ENCODE measurements at places on chromosomes 3 and 15.
A peak's percentile ranks its signal among the peaks of the same experiment; 100 is the strongest.

DNA sequence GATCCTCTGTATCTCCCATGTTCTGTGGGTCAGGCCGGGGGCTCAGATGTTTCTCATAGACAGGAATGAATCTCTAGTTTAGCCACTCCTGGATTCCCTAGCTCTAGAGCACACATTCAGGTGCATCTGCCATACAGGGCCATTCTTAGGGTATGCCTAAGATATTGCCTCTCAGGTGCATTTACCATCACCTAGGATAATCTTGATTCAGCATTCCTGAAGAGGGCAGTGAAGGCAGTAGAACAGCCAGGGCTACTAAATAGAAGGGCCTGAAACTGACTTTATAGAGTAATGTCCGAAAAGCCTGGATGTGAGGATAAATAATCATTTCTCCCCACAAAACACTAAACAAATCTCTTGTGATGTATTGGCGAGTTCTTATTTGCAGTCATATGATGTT, 882.0 kb downstream of the AGBL1 start:
- DNase-seq, result no peak

- DNase-seq, result peak; percentile 38
Measured at GRCh38 chr15:57215326-57215725, 161.0 kb upstream of the CGNL1 start.

- no peak for DNase-seq
Measured at GRCh38 chr3:56788521-56788920, 13.2 kb downstream of the ARHGEF3 start.

GRCh38 chr15:90706394-90707327, 10.5 kb upstream of the BLM start:
- no peak for DNase-seq

GRCh38 chr3:195411836-195412235, 31.0 kb downstream of the ACAP2 start:
- peak; percentile 13 for DNase-seq

- no peak for DNase-seq
Measured at GRCh38 chr15:96348112-96349027, 17.9 kb downstream of the NR2F2 start.

DNA sequence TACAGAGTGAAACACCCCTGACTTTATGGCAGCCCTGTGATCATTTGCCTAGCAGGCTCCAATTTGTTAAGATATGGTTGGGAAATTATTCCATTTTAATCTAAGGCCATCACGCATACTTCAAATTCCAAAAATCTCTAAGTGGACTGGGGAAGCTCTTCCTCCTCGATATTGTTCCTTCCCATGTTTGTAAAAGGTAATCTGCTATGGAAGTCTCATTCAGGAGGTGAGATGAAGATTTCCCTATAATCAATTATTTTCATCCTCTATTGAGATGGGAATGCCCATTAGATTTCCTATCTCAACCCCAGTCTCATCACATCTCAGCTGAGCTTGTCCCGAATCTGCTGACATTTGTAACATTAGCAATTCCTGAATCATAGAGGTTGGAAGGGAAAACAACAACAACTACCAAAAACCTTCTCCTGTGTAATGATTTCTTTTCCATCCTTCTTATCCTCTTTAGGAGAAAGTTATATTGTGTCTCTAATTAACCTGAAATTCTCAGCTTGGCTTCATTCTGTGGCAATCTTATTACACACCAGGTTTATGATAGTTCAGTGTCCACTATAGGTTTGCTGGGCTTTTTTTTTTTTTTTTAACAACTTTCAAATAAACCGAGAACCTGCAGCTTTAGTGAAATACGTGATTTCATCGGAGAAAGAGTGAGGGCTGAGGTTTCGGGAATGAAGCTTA, 2.2 kb upstream of the NR2F2 start:
- peak; percentile 53 for DNase-seq

- no peak for DNase-seq
Measured at GRCh38 chr3:173568623-173569022, 171.1 kb downstream of the NLGN1 start.

DNA sequence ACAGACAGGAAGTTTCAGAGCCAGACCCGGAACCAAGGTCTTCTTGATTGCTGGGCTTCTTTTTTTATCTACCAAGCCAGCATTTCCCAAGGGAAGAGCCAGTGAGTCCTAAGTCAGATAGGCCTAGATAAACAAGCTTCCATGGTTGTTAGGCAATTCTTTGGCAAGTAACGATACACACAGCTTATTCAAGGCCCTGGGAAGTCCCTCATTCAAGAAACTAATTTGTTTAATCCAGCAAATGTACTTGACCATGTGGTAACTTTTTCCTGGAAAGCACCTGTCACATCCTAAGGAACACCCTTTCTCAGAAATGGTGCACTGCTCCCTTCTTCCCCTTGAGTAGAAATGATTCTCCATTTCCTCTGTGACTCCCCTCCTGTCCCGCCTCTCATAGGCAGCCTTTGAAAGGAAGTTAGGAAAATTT, 209.9 kb downstream of the ITPR1 start:
- no peak for DNase-seq

- peak; percentile 0 for DNase-seq
Measured at GRCh38 chr3:19543212-19543841, 390.7 kb downstream of the EFHB start.

DNA sequence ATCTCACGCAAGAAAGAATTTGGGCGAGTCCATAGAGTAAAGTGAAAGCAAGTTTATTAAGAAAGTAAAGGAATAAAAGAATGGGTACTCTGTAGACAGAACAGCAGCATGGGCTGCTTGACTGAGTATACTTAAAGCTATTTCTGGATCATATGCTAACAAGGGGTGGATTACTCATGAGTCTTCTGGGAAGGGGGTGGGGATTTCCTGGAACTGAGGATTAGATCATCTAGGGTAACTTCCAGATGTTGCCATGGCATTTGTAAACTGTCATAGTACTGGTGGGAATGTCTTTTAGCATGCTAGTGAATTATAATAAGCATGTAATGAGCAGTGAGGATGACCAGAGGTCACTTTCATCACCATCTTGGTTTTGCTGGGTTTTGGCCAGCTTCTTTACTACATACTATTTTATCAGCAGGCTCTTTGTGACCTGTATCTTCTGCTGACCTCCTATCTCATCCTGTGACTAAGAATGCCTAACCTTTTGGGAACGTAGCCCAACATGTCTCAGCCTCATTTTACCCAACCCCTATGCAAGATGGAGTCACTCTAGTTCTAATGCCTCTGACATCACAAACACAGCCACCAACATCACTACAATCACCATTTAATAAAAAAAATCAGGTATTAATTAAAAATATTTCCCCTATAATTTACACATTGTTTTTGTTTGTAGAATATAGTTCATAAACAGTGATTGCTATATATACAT, 890.7 kb upstream of the EPHA6 start:
- DNase-seq, result peak; percentile 84

GRCh38 chr3:33937628-33938027, 139.2 kb downstream of the PDCD6IP start:
- no peak for DNase-seq

DNA sequence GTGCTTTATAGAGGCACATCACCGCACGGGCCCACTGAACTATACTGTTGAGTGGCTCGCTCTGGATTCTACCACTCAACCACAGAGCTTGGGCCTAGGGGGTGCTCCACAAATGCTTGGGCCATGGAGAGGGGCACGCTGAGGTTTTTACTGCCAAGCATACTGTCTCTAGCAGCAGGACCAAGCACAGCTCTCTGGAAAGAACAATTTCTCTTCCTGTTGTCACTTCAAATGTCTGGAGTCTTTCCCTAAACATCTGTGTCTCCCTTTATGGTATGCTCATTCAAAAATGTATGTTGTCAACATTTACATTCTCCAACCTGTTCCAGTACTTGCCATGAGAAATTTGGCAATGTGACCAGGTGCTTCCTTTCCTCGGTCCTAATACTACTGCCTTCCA, 114.7 kb upstream of the TPM1 start:
- no peak for DNase-seq

DNA sequence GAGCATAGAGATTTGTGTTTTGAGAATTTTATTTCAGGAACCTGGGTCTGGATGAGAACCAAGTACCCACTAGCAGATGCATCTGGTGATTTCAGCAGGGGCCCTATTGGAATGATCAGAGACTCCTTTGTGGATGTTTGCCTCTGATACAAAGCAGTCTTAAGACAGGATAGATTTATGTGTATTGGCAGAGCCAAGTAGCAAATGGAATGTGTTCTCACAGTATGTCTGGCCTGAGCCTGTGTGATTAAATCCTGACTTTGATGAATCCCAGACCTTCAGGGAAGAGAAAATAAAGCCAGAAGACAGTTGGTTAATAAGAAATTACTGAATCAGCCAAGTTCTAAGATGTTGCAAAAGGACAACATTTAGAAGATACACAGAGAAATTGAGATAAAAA, 755.5 kb upstream of the SEMA6D start:
- DNase-seq, result no peak

DNA sequence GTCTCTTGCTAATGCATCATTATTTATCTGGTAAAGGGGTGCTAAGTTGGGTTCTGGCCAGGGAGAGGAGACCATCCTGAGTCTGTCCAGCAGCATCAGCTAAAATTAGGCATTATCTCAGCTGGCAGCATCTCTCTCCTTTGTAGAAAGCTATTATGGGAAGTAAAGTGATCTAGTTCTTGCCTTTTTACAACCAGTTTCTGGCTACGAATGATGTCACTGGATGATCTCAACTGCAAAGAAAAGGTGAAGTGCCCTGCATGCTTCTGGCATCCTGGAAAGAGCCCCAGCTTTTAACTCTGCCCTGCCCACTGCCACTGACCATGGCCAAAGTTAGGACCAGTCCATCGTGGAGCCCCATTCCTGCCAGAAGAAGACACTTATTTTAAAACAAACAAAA, 37.1 kb upstream of the IL12A start:
- DNase-seq, result no peak

DNA sequence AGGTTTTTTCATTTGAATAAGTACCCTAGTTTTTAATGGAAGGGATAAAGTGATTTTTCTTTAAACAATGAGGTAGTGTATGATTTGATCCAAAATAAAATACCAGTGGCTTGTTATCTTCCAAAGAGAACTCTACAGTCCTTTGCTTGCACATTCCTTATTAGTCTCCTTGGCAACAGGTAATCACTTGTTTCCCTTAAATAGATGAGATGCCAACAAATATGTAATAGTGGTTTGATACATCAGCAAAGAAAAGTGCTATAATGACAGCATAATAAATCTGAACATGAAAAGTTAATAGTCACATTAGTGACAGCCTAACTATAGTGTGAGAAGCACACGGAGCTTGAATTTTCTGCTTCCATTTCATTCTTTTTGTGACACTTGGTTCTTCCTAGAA, 360.2 kb downstream of the ZNF385D start:
- DNase-seq, result peak; percentile 10

DNA sequence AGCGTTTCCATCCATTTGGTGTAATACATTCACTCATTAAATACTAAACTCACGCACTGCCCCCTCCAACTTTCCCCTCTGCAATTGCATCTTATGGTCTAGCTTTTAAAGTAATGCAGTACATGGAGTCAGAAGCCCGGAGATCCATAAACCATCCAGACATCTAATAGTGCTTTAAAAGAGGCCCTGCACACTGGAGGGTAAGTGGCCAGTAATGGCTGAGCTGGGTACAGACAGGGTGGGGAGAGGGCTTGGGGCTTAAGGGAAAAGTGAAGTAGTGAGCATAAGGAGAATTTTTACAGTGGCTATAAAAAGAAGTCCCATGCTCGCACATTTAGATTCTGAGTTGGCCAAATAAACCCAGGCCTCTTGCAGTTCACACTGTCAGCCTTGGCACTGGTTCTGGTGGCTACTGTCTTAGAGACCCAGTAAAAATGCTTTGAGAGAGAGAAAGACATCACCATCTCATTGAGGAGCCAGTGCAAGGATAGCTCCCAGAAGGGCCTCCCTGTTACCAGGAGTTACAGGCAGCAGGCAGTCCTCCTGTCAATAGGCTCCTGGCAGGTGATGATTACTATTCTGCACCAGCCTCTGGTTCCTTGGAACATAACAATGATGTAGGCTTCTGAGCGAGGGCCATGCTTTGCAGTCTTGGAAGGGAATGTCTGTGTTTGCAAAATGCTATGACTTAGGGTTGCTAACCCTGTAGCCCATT, 112.6 kb upstream of the NEO1 start:
- no peak for DNase-seq

- no peak for DNase-seq
Measured at GRCh38 chr15:61653110-61653509, 407.1 kb downstream of the VPS13C start.
